ENCODE measurements at places on chromosomes 2 and 18. TPM values are rescaled to one million over a fixed set of nuclear protein-coding genes. Genes with fewer than 3 reads are reported as not detected.

Gene HOXD10
- not detected for total RNA-seq

Gene HOXD13
- not detected for total RNA-seq

DNA sequence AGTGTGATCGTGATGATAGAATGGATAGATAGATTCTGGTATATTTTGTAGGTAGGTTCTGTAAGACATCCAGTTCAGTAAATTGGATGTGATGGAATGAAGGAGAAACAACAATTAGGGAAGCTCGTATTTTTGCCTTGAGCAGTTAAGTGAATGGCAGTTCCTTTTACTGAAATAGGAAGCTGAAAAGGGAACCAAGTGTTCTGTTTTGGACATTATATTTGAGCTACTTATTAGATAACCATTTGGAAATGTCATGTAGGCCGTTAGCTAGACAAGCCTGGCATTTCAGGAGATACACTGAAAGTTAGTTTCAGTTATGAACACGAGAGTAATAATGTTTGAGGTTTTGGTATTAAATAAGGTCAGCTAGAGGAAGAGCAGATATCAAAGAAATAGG, 41.5 kb downstream of the MARCHF7 start:
- H3K27ac ChIP-seq: no peak overlapping the region
- no peak for DNase-seq
- no peak overlapping the region for H3K4me3 ChIP-seq
- no peaks in the 10 kb centered on the region for H3K27me3 ChIP-seq
- H3K36me3 ChIP-seq: peaks cover 31% of the 10 kb centered on the region

DNA sequence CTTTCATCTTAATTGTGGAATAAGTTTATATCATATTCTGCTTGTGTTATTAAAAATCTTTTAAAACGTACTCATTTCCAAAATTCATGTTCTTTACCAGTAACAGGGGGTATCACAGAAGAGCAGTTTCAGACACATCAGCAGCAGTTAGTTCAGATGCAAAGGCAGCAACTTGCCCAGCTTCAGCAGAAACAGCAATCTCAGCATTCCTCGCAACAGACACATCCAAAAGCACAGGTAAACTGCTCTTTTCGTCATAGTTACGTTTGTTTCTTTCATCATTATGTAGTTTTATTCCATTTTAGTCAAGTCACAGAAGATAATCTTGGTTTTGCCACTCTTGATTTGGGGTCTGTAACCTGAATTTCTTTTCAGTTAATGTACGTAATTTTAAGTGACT, 93.5 kb upstream of the KIF5C start:
- peaks cover 47% of the 10 kb centered on the region for H3K36me3 ChIP-seq
- no peak overlapping the region for H3K4me3 ChIP-seq
- no peak for DNase-seq
- no peaks in the 10 kb centered on the region for H3K4me1 ChIP-seq
- no peaks in the 10 kb centered on the region for H3K27me3 ChIP-seq

DNA sequence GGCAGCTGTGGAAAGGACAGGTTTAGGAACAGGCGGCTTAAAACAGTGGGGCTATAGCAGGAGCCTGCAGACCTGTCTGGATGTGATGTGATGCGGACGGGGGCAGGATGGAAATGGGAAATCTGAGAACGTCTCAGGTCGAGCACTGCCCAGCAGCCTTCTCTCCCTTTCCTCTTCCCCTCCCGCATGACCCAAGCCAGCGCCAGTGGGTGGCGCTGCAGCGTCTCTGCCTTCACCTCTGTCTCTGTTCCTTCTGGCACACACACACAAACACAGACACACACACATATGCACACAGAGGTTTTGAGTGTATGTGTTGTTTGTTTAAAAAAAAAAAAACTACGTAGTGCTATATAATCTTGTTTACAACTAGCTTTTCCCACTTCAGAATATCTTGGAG, 82.0 kb upstream of the SLC66A3 start:
- no peaks in the 10 kb centered on the region for H3K4me1 ChIP-seq
- H3K4me3 ChIP-seq: no peak overlapping the region
- no peak overlapping the region for H3K27ac ChIP-seq
- peaks cover 3% of the 10 kb centered on the region for H3K27me3 ChIP-seq
- no peaks in the 10 kb centered on the region for H3K36me3 ChIP-seq

DNA sequence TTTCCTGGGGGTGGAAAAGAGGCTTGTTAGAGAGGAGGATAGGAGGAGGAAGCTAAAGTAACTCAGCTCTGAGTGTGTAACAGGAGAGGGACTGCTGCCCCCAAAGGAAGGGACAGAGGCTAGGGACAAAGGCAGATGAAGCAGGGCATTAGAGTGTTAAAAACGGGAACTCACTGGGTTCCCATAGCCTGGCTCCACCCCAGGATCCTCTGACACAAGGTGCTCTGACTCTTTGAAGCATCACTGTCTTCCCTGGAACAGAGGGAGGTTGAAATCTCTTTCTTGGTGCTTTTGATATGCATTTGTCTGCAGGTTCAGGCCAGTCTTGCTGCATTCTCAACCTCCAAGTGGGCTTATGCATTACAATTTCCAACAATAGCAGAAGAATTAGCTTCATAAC, 22.9 kb downstream of the IL36A start:
- H3K4me3 ChIP-seq: no peak overlapping the region
- no peak overlapping the region for H3K27ac ChIP-seq
- peaks cover 85% of the 10 kb centered on the region for H3K27me3 ChIP-seq
- H3K4me1 ChIP-seq: no peaks in the 10 kb centered on the region
- no peaks in the 10 kb centered on the region for H3K36me3 ChIP-seq
